ENCODE measurements at places on chromosomes 7 and 10.

DNA sequence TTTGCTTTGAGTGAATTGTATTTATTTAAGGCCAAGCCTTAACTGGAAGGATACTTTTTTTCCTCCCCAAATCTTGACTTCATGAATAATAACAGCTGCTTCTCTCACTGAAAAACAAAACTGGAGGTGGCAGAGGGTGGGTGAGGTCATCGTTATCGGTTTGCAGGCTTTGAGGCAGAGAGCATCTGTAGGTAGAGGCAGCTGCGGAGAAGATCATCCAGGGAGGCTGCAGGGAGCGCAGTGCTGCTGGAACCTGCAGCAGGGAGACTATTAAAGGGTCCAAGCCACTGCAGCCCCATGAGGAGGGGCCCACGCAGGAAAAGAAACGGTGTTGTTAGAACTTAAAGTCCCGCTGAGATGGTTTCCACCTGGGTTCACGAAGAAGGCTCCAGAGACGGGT is 112.1 kb upstream of the SDK1 start:
- no peak for DNase-seq

GRCh38 chr7:75555736-75556135 is 63.6 kb downstream of the SPDYE5 start:
- DNase-seq, result no peak

DNA sequence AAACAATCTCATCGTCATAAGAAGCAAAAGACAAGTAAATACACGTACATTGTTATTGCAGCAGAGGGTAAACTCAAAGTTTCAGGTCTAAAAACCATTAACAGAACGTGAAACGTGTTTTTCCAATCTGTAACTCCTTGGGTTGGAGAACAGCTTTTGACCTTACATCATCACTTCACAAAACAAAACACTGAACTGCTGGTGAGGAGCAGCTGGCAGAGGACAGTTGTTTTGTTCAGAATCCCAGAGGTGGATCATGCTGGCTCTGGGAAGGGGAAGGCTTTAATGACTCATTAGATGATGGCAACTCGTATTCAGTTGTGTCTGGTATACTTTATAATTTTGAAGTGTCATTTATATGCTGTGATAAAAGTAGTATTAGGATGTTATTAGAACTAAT is 923.0 kb upstream of the CELF2 start:
- DNase-seq, result no peak

- peak; percentile 3 for DNase-seq
Measured at GRCh38 chr10:131862548-131862947, 38.3 kb upstream of the PPP2R2D start.

DNA sequence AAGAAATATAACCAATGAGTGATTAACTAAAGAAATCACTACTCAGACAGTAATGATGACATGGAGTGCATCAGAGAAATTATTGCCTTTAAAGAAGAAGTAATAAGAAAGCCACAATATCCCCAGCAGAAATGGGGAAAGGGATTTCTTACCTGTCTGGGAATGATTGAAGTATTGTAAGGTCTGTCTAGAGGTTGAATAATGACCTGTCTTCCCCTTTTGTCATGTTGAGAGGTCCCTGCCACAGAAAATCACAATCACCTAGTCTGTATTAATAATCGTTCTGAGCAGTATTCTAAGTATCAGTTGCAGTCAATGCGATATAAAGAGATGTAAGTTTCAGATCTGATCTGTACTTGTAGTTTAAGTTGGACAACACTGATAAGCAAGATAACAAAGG is 349.1 kb upstream of the TPK1 start:
- DNase-seq, result no peak

DNA sequence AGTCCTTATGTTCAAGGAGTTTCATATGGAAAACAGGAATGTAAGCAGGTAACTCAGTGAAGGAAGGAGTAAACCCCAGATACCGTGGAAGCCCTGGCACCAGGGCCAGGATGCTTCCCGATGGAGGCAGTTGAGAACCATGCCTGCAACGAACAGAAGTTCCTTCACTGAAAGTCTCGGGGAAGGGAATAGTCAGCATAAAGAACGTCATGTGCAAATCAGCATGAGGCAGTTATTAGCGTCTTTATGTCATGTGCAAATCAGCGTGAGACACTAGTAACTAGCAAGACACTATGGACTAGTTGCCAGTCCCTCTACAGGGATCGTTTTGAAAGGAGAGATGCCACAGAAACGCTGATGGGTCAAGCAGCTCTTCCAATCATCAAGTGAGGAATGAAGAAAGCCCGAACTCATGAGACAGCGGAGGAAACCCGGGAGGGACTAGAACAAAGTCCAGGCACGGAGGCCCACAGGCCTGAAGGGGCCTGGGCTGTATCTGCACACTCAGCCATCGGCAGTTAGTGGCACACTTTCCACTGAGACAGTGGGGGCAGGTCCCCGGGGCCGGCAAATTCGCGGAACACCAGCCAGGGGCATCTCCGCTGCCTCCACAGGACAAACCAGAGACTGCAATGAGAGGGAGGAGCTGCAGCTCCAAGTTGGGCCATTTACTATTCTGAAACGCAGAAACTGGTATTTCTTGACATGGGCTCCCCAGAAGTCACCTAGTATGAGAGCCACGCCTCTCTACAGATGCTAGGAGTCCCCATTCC is 109.6 kb downstream of the SFMBT2 start:
- DNase-seq, result no peak

DNA sequence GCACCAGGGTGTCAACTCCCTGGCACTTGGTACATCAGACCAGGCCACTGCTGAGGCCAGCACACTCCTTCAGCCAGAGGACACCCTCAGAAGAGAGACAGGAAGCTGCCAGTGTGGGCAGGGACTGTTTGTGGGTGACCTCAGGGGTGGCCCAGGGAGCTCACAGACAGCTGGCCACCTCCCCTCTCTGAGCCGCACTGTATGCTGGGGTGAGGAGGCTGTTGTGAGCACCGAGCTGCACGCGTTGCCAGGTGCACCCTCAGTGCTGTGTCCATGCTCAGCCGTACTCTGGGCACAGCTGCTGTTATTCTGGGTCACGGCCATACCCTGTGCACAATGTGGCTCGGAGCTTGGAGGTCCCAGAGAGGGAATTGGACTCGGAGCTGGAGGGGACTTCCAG is 61.5 kb upstream of the NANOS1 start:
- no peak for DNase-seq

GRCh38 chr7:133562621-133563020 is 309.7 kb downstream of the EXOC4 start:
- DNase-seq, result no peak

DNA sequence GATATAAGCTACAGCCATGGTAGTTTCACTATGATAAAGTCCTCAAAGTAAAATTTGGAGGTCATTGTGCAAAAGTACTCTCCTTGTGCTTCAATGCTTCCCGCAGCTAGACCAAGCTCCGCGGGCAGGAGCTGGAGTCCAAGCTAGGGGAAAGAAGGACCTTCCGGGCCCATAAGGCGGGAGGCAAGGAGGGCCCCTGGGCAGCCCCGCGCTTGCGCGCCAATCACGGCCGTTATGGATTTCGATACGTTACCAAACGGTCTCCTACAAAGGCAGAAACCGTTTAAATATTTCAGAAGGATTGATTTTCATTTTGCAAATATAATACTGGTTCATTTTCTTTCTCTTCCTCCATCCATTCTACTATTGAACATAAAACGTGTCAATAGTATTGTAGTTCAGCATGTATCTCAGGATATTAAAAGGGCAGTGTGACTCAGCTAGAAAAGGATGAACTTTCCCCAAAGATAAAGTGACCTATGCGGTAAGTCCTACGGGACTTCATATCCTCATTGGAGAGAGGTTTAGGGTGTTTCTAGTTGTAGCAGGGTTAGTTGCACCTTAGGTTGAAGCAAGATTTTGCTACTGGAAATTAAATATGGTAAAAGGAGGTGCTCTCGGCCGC is 128.0 kb downstream of the KIF20B start:
- no peak for DNase-seq

GRCh38 chr10:33937036-33937730 is 602.7 kb upstream of the NRP1 start:
- DNase-seq, result no peak

DNA sequence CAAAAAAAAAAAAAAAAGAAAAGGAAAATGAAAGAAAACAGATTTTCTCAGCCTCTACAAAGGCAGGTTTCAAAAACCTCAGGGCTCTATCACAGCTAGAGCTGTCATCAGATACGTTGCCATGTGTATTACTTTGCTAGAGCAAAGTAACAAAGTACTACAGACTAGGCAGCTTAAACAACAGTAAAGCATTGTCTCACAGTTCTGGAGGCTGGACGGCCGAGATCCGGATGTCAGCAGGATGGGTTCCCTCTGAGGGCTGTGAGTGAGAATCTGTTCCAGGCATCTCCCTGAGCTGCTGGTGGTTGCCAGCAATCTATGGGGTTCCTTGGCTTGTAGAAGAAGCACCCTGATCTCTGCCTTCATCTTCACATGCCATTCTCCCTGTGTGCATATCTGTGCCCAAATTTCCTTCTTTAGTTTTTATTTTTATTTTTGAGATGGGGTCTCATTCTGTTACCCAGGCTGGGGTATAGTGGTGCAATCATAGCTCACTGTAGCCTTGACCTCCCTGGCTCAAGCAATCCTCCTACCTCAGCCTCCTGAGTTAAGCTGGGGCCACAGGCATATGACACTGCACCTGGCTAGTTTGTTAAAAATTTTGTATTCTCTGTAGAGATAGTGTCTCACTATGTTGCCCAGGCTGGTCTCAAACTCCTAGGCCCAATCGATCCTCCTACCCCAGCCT is 48.9 kb upstream of the KDM7A start:
- DNase-seq, result no peak

DNA sequence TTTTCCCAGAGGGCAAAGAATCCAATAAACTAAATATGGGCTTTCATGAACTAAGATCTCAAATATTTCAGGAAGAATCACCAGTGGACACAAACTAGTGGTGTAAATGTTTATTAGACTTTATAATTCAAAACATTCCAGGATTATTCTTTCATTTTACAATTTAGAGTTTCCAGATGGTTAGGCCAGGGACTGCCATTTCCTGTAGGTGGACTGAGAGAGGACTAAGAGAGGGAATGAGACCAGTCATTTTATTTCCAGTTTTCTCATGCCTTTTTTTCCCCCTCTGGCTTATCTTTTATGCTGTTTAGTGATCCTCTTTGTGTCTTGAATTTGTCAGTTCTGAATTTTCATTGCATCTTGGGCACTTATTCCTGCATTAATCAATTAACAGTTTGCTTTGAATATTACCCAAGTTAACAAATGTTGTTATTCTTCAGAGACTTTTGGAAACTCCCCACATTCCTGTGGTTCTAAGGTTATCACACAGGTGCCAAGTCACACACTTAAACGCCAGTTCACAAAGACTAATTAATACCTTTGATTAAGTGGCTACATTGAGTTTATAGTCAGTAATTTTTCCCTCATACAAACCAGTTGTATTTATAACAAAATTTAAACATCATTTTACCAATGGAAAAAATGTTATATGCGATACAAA is 12.3 kb downstream of the CISD1 start:
- DNase-seq, result no peak

- DNase-seq, result no peak
Measured at GRCh38 chr7:20279979-20280378, 50.7 kb upstream of the ITGB8 start.

GRCh38 chr7:102918845-102919244 is 6.0 kb downstream of the LRRC17 start:
- no peak for DNase-seq

DNA sequence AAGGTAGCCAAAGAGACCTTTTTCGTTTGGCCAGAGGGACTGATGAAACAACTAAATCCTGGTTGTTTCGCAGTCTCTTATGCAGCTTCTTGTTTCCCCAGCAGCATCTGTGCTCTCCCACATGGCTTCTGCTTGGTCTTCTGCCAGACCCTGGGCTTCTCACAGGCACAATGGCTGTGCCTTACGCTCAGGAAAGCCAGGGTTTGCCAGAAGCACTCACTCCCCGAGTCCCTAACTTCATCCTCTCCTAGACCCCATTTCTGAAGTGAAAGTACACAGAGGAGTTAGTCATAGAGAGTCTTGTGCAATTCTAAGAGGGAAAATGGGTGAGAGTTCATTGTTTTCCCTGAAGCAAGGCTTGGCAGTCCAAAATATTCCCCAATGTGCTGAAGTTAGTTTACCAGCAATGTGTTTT is 121.7 kb downstream of the EVX1 start:
- DNase-seq, result no peak

- DNase-seq, result no peak
Measured at GRCh38 chr7:13560441-13560840, 429.0 kb downstream of the ETV1 start.

- no peak for DNase-seq
Measured at GRCh38 chr7:116669769-116670168, 2.2 kb upstream of the MET start.

DNA sequence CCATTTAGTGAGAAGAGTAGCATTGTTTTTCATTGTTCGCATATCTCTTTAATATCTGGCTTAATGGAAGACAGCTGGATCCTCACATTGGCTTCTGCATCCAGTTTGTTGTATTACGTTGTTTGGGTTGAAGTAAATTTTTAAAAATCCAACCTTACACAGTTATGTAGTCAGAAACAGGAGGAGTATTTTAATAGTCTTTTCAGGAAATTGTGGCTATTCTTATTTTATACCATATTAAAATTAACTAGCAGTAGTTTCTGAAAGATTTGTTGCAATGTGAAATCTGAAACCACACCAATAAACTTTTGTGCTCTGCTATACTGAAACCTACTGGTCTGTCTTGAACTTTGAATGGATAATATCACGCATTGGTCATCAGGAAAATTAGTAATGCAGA is 27.9 kb downstream of the MYPN start:
- DNase-seq, result no peak
